ENCODE measurements at places on chromosomes 4 and X.

- DNase-seq, result peak; percentile 2
These were observed 226.7 kb upstream of the PRKX start for GRCh38 chrX:3940000-3940610.

- DNase-seq, result peak; percentile 82
These were observed 113.6 kb downstream of the GLUD2 start for GRCh38 chrX:121160987-121161386.

DNA sequence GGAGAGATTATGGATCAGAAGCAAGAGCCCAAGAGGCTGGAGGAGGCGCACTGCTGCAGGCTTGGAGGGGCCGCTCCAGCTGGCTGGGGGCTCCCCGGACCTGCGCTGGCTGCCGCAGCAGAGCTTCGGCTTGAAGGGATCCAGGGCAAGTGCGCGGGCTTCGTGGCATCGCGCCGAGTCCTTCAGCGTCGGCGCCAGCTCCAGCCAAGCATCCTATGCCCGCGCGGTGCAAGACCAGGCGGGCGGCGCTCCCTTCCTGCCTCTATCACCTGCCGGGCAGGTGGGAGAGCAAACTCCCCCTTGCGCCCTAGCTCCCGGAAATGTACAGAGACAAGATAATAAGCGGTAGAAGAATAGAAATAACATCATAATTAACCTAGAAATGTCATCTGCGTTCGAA, 10.5 kb upstream of the UCP1 start:
- DNase-seq, result no peak

DNA sequence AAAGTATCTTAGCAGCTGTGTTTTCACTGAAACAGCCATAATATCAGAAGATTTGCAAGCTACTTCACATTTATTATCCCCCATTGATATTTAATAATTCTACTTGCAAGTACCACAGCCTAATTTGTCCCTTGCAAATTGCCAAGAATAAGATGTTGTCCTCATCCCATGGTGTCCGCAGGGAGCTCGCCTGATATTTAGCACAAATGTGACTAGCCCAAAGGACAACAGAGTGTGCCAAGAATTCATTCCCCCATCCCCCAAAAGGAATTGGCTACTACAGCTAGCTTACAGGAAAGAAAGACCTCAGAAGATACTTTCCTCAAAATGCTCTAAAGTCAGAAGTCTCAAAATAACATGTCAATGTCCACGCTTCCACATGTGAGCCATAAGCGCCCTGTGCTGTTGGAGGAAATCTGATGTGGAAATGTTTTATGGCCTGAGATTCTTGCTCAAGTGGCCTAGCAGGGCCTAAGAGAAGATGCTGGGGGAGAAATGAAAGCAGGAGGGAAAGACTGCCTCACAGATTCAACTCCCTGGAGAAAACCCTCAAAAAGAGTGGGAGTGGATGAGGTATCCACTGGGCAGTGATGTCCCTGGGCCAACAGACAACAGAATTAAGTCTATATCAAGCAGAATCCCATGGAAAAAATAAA, 111.4 kb downstream of the SH3KBP1 start:
- DNase-seq, result no peak
